Brain pericyte (primary cell): ENCODE measurements at places on chromosomes 3 and 15.

DNA sequence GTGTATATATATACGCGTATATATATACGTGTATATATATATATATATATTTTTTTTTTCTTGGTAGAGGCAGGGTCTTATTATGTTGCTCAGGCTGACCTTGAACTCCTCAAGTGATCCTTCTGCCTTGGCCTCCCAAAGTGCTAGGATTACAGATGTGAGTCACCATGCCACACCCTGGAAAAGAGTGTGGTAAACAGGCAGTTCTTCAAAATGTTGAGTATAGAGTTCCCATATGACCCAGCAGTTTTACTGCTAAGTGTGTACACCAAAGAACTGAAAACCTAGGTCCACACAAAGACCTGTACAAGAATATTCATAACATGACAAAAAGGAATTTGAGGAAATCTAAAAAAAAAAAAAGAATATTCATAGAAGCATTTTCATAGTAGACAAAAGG, 71.8 kb upstream of the GCNT3 start:
- DNase-seq = no peak

GRCh38 chr15:65373163-65373651, 4.6 kb downstream of the IGDCC3 start:
- no peak for DNase-seq

DNA sequence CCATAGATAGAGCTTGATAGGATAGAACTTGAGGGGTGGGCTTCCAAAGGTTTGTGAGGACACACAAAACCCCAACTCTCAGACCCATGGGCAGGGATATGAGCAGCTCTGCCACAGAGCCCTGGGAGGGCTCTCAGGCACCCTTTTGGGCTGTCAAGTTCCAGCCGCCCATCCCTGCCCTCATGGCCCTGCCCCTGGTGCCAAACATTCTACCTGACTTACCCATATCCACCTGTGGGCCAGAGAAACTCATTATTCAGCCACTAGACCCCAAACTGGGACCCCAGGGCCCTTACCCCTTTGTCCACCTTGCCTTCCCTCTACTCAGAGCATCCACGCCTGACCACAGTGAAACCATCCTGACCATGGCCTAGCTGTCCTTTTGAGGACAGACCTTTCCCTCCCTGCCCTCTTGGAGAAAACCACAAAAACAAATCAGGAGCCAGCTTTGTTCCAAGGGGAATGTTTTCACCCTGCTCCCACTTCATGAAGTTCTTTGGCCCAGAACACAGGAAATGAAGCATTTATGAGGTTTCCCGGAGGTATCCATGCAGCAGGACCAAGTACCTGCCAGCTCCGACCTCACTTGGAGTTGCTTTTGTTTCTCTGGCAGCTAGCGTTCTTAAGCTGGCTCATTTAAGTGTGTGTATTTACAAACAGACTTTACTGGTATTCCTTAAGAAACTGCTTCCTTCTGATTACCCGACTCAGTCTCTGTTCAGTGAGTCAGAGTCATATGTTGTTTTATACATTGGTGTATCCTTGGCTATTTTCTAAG, 34.2 kb upstream of the GALNT15 start:
- no peak for DNase-seq

GRCh38 chr3:12454076-12454815, 30.0 kb upstream of the TSEN2 start:
- no peak for DNase-seq

- DNase-seq = no peak
Measured at GRCh38 chr3:47007482-47008233, 28.2 kb downstream of the NBEAL2 start.

- DNase-seq = peak; percentile 93
Measured at GRCh38 chr3:112097378-112097777, 11.2 kb downstream of the C3orf52 start.

DNA sequence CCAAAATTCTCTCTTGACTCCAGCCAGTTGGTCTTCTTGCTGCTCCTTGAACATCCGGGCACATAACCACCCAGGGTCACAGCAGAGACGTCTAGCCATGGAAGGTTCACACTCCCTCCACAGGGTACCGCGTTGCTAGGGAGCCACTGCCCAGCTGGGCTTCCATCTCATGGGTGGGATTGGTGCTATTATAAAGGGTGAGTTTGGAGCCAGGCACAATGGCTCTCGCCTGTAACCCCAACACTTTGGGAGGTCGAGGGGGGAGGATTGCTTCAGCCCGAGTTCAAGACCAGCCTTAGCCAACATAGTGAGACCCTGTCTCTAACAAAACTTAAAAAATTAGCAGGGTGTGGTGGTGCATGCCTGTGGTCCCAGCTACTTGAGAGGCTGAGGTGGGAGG, 17.5 kb upstream of the SKOR1 start:
- no peak for DNase-seq

GRCh38 chr3:108406063-108406660, 104.2 kb downstream of the MYH15 start:
- no peak for DNase-seq

- DNase-seq = no peak
Measured at GRCh38 chr3:13594146-13594545, 45.2 kb downstream of the FBLN2 start.

- peak; percentile 75 for DNase-seq
Measured at GRCh38 chr3:115790759-115791158, 167.4 kb downstream of the GAP43 start.

GRCh38 chr15:33124279-33124678, 70.2 kb downstream of the FMN1 start:
- DNase-seq = no peak

- no peak for DNase-seq
Measured at GRCh38 chr3:284322-284721, 87.8 kb downstream of the CHL1 start.
